ENCODE measurements at places on chromosomes 6 and 20. TPM values are rescaled to one million over a fixed set of nuclear protein-coding genes. Genes with fewer than 3 reads are reported as not detected.
A peak's percentile ranks its signal among the peaks of the same experiment; 100 is the strongest.

DNA sequence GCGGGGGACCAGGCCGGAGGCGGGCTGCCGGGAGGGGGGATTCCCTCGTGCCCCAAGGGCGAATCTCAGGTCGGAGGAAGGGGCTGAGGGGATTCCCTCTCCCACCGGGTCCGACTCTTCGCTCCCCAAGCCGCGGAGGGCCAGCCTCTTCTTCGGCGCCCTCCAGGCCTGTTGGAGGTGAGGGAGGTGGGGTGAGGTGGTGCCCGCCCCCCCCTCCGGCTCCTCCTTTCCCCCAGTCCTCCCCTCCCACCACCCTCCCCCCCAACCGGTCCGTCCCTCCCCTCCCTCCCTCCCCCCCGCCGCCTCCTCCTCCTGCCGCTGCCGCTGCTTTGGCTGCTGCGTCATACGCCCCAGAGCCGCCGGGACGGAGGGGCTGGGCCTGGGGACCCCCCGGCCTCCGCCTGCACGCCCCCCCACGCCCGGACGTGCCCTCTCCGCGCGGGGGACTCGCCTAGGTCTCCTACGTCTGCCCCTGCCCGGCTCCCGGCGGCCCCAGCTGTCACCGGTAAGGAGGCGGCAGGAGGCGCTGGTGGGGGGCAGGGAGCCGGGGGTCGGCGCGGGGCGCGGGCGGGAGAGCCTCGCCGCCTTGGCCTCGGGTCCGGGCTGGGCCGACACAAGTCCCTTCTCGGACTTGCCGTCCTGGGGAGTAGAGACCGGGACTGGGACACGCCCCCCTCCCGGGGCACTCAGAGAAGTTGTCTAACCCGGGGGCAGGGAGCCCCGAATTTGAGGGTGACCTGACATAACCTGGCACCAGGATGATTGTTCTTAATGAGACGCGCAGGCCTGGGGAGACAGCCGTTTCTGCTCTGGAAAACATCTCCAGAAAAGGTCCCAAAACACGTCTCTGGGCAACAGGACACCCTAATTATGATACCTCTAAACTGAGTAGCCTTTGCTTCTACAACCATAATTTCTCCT lies at the start of gene PHF1:
Gene PHF1, plus strand, starts transcription at position 304 of the 921 bp plus-strand sequence. CDS start 1,250 bp downstream, outside the sequence.
- no peak for DNase-seq

GRCh38 chr6:125571207-125571755 lies 178.2 kb upstream of the HEY2 start:
- no peak for DNase-seq

DNA sequence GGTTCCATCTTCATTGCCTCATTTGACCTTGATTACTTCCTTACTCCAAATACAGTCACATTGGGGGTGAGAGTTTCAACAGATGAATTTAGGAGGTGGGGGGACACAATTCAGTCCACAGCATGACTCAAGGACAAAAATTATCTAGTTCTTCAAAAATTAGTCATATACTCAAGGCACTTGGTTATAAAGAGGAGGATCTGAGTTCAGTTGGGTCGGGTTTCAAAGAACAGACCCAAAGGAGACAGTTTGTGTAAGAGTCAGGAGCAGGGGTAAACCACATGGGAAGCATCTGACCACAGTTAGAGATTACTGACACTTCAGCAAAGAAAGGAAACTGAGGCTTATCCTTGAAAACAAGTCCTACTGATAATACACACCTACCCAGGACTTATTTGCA lies 138.0 kb downstream of the TBC1D7 start:
- no peak for DNase-seq

DNA sequence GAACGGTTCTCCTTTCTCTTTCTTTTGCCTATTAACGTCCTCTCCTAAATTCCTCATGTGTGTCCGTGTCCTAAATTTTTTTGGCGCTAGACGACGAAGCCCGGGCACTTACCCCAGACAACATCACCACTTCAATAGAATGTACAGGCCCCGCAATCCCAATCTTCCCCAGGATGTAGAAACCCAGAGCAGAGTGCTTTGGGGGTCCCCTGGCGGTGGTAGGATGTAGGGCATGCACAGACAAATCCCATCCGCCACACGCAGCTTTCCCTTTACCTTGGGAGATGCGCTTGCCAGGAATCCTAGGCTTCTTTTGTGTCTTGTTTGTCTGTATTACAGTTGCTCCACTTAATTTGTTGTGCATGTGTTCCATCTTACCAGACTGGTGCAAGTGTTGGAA lies 417.3 kb upstream of the ARID1B start:
- peak; percentile 19 for DNase-seq

GRCh38 chr6:147053311-147053921 lies 150.8 kb upstream of the STXBP5 start:
- no peak for DNase-seq

DNA sequence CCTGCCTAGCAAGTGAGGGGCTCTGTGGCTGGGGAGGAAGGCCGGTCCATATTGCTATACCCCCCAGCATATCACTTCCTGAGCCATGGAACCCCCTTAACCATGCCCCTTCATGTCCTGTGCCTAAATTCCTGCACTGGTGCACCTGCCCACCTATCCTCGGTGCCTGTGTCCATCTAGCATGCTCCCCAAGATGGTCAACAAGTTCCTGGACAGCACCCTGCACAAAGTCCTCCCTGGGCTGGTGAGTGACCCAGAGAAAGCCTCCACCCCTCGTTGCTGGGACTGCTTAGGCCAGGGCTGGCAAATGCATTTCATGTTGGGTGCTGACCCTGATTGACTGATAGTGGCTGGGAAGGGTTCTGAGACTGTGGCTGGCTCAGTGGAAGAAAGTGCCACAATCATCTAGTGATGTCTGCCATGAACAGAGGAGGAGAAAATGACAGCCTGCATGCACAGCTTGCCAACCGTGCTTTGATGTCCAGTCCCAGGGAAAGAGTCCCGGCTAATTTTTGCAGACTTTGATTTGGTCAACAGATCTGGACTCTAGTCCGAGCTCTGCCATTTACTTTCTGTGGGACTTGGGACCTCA lies 3.5 kb downstream of the BPIFB6 start:
- DNase-seq, result no peak

DNA sequence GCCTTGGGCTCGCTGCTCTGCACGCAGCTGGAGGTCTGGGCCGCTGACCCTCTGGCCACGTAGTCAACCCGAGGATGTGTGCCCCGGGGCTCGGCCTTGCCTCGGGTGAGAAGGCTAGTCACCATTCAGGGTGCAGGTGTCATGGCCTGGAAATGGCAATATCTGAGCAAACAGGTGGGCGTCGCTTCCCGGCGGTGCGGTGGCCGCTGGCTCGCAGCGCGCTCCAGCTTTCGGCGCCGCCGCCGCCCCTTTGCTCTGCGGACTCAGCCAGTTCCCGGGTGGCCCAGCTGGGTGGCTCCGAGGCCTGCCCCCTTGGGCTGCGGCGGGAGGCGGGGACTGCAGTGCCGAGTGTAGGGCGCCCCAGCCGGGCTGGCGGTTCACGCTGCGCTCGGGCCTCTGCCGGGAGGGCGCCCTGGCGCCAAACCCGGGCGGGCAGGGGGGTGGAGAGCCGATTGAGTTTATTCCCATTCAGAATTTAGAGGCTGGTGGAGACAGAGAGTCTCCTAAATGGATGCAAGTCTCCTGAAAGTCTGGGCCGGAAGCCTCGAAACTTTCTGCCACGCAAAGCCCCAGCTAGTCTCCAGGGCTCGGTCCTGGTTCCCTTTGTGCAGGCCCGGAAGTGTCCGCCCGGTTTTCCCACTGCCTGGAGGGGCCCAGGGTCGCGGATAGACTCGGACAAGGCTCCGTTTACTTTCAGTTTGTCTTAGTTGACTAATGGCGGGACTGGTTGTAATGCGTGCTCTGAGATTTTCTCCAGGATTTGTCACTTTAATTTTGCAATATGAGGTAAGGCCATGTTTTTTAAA lies 11.3 kb upstream of the TFAP2A start:
- peak; percentile 29 for DNase-seq

GRCh38 chr20:63058696-63059335 lies 52.1 kb upstream of the BHLHE23 start:
- no peak for DNase-seq

DNA sequence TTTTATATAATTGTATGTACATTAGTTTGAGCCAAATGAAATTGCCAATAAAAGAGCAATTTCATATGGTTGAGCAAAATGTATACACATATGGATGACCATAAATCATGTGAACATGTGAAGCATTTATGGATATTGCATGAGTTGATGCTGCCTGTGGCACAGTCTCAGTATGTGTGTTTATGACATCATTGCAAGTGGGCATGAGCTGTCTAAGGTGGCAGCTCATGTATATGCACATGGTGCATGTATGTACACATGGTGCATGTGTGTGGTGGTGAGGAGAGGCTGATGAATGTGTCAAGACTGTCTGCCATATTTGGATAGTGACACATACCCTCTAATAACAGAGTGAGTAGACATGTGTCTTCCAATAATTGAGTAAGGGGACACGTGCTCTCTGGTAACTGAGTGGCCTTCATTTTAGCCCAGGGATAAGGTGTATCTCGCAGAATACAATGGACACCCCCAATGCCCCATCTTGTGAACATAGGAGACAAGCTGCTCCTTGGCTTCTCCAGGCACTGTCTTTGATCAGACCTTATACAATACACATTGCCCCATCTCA lies 208.8 kb downstream of the DHX35 start:
- no peak for DNase-seq

- DNase-seq, result peak; percentile 92
Measured at GRCh38 chr6:144578385-144579350, 293.5 kb downstream of the UTRN start.

DNA sequence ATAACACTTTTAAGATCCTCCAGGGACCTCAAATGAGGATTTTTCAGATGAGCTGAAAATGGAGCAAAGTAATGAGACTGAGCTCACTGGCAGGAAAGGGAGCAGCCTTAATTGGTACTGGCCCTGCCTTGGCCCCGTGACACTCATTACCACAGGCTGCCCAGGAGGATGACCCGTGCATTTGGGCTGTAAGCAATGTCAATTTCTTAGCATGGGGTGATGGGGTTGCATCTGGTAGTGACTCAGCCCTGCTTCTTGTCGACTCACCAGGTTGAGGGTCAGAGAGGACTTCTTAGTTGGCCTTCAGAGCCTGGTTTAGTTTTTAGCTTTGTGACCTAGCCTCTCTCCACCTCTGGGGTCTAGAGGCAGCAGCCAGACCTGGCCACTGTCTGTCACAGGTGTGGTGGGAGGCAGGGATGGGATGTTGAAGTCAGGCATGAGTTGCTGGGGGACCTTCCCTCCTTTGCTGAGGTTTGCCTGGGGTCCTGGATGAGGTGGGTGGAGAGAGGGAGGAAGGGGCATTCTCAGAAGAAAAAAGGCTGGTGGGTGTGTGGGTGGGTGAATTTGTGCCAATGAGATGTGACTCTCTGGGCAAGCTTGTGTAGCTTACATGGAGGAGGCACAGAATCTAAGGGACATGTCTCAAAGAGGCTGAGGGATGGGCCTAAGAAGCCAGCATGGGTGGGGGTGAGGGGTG lies 25.9 kb upstream of the EPB41L1 start:
- no peak for DNase-seq

- no peak for DNase-seq
Measured at GRCh38 chr6:139855671-139856311, 481.3 kb upstream of the CITED2 start.

DNA sequence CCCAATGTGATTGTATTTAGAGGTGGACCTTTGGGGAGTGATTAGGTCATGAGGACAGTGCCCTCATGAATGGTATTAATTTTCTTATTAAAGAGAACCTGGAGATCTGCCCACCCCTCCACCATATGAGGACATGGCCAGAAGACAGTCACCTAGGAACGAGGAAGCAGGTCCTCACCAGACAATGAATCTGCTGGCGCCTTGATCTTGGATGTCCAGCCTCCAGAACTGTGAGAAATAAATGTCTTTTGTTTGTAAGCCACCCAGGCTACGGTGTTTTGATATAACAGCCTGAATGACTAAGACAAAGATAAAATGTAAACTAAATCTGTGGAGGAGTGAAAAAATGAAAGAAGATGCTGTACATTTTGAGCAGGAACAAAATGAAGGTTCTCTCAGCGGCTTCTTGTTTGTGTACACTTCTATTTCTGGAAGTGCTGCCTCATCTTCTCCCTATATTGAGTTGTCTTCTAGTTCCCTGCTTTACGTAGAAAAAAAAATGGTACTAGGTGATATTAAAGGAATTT lies 1.5 kb upstream of the IPCEF1 start:
- DNase-seq, result no peak

DNA sequence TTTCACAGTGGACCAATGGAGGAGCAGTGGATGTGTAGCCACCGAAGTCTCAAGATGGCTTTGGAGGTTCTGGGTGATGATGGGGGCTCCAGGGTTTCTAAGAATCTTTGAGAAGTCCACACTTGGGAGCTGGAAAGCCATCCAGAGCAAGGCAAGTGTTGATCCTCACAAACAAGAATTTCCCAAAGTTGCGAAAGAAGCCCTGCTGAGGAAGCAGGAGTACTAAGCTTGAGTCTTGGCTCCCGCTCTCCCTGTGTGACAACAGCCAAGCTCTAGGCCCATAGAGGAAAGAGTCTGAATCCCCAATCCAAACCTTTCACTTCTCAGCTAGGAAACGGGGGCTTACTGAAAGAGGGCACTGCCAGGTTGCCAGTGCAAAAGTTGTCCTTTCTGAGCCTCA lies 106.0 kb downstream of the EDN3 start:
- DNase-seq, result no peak

DNA sequence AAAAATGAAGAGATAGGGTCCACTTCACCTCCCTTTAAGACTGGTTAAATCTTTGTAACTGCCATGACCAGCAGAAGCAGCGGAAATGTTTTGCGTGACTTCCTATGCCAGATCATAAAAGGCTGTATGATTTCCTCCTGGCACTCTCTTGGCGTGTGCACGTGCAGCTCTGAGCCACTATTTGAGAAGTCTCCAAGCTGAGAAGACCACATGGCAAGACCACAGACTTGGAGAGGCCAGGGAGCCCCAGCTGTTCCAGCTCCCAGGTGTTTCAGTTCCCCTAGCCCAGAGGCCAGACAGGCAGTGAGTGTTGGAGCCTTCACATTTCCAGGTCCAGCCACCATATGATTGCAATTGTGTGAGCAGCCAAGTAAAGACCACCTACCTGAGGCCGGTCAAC lies 259.3 kb upstream of the RIN2 start:
- DNase-seq, result no peak

- peak; percentile 94 for DNase-seq
Measured at GRCh38 chr20:47318027-47318585, 38.4 kb downstream of the ZMYND8 start.

The SLPI gene
- not detected for total RNA-seq

The CLPSL2 gene
- not detected for total RNA-seq

The ID4 gene
- 0.44 TPM for total RNA-seq

The ADGRF5 gene
- not detected for total RNA-seq

The TBX18 gene
- total RNA-seq, result not detected

The CGAS gene
- not detected for total RNA-seq

The C20orf144 gene
- 0.09 TPM for total RNA-seq

The ADA gene
- 2.7 TPM for total RNA-seq

The ACTL10 gene
- total RNA-seq, result not detected

The GPSM3 gene
- 0.27 TPM for total RNA-seq
